ENCODE measurements at places on chromosomes 7 and 10. TPM values are rescaled to one million over a fixed set of nuclear protein-coding genes. Genes with fewer than 3 reads are reported as not detected.
A peak's percentile ranks its signal among the peaks of the same experiment; 100 is the strongest.

- DNase-seq, result peak; percentile 37
Observed at GRCh38 chr7:137768366-137768765, 78.4 kb downstream of the DGKI start.

Gene C7orf57
- polyA plus RNA-seq, result 1.1 TPM

DNA sequence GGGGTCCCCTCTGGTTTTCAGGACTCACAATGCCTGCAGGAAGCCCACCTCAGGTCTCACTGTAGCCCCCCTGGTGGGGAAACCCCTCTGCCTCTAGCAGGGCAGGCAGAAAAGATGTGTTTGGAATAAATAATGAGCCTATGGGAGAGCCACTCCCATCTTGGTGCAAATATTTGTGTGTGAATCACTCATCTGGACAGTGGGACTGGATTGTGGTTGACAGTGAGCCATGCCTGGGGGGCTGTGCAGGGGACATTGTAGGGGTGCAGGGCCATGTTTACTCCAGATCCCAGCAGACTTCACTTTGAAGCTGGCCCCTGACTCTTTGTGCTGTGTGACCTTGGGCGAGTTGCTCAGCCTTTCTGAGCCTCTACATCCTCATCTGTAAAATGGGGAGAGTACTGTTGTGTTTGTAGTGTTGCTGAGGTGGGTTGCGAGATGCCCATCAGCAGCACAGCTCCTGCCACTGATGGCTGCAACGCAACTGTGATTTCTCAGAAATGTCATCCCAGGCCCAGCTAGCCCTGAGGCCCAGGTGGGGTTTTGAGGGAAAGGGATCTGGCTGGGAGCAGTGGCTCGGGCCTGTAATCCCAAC is 20.7 kb downstream of the GTF2IRD1 start:
- no peak for DNase-seq

GRCh38 chr7:138238734-138239659 is 162.7 kb downstream of the AKR1D1 start:
- DNase-seq, result peak; percentile 55

Gene ODAD2
- polyA plus RNA-seq, result not detected

DNA sequence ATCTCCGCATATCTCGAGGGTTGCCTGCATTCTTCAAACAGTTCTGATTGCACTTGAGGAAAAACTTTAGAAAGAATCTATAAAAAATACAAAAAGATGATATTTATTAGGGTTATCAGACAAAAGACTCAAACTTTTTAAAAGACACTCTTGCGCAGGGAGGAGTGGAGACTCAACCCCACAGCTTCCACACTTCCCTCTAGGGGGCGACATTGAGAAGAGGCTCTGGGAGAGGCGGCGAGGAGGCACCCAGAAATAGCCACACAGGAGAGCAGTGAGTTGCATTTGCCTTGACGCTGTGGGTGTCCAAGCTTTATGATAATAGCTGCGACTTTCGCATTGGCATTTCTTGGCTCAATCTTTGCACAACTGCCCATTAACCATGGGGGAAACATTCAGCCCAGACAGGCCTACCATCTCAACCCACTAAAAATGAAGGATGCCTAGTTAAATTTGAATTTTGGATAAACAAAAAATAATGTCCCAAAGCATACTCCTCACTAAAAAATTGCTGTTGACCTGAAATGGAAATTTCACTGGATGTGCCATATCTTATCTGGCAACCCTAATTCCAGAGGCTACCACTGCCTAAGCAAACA is 86.2 kb downstream of the EBF3 start:
- DNase-seq, result no peak

Gene EIF5AL1
- polyA plus RNA-seq, result 4.1 TPM

Gene ADIRF
- 517 TPM for polyA plus RNA-seq

Gene TSPAN12
- polyA plus RNA-seq, result 0.15 TPM

DNA sequence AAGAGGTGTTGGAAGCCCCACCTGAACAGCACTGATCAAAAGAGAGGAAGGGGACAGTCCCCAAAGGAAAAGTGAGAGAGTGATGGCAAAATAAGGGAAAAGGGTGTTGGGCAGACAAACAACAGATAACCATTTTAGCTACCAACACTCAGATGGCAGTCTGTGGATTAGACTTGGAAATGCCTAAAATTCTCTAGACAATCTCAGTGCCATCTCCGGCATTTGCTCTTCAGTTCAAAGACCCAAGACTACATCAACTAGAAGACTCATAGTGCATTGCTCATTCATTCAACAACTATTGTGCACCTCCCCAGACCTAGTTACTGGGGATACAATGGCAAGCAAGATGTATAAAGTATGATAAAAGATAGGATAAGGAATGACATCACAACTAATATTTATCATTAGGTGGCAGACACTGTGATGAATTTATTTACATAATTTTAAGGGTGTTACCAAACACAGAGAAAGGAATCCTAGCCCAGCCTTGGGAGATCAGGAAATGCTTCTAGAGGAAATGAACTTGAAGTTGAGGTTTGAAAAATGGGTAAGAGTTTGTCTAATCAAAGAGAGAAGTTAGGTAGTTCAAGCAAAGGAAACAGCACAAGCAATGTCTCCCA is 109.3 kb upstream of the ARID5B start:
- no peak for DNase-seq

DNA sequence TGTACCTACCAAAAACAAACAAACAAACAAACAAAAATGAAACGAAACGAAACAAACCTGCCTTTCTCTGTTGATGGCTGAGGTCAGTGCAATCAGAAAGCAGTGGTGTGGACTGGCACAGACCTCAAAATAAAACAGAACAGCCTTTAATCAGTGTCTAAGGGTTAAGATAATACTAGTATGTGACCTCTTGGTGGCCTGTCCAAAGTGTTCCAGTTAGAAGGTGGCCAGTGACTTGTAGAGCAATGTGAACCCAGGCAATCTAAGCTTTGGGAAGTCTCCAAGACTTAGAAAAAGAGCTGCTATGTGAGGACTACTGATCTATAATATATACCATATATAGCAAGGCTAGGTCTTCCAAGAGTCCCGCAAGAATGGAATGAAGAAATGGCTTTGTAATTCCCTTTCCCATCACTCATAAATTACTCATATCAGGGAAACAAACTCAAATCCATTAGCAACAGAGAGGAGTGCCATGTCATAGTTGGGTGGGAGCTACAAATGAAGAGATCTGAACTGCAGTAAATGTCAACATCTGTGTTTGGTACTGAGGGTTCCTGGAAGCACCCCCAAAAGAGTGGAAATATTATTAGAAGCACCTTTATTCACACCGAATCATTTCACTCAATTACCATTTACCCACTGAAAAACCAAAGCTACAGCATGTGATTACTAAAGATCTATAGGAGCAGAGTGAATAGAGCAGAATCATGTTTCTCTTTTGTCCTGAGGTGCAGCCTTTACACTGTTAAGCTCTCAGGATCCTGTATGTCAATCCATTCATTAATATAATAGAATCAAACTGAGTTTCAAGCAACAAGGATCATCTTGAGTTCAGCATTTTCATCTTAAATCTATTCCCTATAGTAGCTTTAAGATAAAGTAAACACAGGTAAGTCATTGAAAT is 28.0 kb downstream of the ABLIM1 start:
- no peak for DNase-seq

- DNase-seq, result no peak
Observed at GRCh38 chr7:39749717-39750116, 126.3 kb downstream of the RALA start.

- DNase-seq, result no peak
Observed at GRCh38 chr7:106839511-106839910, 25.6 kb upstream of the PIK3CG start.

DNA sequence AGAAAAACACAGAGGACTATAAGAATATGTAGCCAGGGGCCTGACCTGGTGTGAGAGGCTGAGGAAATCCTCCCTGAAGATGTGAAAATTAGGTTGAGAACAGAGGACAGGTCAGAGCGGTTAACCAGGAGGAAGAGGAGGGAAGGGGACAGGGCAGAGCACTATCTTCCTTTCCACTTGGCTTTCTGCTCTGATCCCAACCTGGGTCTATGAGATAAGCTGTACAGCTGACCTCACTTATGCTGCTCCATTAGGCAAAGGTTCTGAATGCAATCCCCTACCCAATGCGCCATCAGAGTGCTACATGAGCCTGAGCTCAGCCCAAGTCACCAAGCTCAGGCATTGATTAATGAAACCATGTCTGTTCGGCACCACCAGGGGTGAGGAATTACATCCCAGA is 10.5 kb downstream of the LIPA start:
- DNase-seq, result no peak

DNA sequence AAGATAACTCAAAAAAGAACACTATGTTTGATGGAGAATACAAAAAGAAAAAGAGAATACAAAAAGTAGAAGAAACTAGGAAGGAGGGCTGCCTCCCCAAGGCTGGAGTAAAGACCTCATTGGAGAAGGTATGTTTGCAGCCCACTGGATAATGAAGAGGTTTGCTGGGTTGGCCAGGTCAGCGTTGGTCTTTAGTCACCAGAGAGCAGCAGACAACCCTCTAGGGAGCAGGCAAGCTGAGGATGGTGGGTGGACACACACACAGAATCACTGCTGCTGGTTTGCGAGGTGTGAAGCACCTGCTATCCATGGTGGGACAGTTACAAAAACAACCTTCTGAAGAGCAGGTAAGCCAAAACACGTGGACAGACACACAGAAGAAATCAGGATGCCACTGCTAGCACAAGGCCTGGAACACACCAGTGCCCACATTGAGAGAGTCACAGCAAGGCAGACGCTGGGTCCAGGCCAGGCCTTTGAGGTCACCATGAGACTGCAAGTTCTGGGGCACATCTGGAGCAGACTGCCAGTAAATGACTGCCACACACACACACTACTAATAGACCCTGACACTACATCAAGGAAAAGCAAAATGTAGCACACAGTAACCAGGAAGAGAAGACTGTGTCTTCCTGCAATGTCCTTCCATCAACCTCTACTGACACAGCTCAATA is 43.0 kb downstream of the MTERF1 start:
- no peak for DNase-seq

GRCh38 chr7:93574646-93575554 is at the start of gene CALCR:
Gene CALCR (minus strand): TSS chr7:93574724. CDS start chr7:93486981, 87,743 bp downstream.
- DNase-seq, result no peak

Gene LIPK
- 0.31 TPM for polyA plus RNA-seq

GRCh38 chr10:47237316-47238260 is 62.4 kb upstream of the GDF10 start:
- no peak for DNase-seq

DNA sequence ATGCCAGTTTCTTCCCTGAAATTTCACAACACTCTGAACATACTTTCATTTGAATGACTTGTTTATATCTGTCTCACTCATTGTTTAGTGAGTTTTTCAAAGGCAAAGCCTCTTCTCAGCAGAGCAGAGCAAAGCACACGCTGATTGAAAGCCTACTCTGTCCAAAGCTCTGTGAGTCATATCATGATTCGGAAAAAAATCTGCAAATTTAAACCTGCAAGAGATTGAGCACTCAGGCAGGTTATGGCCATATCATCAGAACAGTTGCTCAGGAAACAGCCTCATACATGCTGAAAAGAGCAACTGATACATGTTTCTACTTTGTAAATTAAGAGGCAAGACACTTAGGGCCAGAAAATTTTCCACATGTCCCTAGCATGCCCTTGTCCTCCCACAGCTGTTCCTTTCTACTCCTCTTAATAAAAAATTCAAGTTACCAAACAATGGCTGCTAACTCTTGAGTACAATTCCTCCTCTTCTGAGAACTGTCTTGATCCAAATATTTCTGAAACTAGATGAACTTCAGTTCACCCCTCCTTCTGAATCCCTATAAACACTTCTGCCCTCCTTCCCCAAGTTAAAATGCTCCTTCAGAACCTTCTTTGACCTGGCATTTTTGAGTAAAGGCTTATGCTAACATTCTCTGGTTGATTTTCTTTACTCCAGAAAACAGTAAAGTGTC is 140.6 kb upstream of the HPS1 start:
- DNase-seq, result peak; percentile 68

Gene OR2A7
- polyA plus RNA-seq, result 3.8 TPM

- DNase-seq, result no peak
Observed at GRCh38 chr10:79052291-79053080, 16.3 kb upstream of the ZMIZ1 start.

DNA sequence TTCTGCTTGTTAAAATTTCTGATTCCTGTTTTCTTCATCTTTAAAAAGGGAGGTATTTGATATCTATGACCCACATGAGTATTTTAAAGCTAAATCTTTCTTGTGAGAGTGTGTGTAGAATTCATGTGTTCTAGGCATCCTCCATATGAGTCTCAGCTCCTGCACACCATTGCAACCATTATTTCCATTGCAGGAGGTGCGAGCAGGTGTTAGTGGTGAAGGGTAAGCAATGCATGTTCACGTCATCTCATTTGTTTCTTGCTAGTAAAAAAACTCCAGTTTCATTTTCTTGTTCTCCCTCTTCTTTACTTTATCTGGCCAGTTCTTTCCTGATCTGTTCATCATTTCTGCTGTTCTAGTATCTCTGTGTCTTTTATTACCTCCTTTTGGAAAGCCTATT is 100.5 kb downstream of the ADRA2A start:
- no peak for DNase-seq

GRCh38 chr7:6650521-6651011 is 13.4 kb downstream of the ZNF316 start:
- DNase-seq, result no peak

DNA sequence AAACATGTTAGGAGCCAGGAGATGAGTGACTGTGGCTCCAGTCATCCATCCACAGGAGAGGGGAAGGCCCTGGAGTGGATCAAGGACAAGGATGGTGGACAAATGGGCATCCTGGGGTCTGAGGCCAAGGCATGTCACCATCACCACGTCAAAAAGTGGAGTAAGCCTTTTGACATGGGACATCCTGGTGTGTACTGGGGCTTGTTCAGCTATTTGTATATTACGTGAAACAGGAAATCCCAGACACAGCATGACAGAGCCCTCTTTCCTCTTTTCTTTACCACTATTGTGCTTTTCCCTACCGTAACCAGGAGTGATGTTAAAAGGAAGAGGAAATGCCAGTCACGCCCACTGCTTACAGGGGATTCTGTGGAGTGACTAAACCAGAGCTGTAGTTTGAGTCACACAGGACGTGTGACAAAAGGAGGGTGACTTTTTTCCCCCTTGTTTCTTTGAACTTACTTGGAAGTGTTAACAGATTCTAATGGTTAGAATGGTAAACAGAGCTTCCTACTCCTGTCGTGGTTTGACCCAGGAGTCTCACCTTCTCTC is 15.4 kb downstream of the ACSL5 start:
- DNase-seq, result peak; percentile 62

DNA sequence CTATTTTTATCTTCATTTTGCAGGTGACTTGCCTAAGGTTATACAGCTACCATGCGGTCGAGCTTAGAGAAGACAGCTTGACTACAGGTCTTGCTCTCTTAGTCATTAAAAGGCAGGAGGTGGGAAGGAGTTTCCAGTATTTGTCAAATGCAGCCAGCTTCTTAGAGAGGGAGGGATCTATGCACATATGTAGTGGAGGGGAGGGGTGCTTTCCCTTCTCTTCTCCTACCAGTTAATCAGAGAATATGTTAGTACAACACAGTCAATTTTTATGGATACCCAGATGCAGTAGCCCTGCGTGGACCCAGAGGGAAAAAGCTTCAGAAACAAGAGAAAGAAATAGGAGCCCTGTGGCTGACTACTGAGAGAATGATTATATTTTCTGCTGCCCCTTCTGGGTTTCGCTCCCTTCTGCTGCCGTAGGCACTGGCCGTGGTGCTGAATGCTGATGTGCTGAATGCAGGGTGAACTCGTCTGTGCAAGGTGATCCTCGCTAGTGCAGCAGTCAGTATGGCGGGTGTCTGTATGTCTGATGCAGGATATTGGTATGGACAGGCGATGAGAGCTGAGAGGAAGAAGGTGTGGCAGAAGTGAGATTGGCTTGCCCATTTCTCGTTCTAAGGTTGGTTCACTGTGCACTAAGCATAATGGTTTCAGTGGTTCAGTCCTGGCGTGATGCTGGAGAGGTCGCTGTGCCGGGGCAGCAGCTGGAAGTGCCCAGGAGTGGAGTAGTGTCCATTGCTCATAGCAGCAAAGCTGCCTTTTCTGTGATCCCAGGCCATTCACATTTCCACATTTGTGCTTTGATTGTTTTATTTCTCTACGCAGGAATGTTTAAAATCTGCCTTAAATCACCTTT is 189.2 kb upstream of the PODXL start:
- DNase-seq, result peak; percentile 39

Gene ECHDC3
- 9.6 TPM for polyA plus RNA-seq
